Stimulated activated CD4-positive, alpha-beta T cell treated with anti-CD3 and anti-CD28 coated beads, Interleukin-2, amount 100 ng/mL, for 48 hours (primary cell): ENCODE measurements at places on chromosomes 2 and 18.

- no peak for DNase-seq
These were observed 141.6 kb downstream of the DHRS9 start for GRCh38 chr2:169210917-169211316.

DNA sequence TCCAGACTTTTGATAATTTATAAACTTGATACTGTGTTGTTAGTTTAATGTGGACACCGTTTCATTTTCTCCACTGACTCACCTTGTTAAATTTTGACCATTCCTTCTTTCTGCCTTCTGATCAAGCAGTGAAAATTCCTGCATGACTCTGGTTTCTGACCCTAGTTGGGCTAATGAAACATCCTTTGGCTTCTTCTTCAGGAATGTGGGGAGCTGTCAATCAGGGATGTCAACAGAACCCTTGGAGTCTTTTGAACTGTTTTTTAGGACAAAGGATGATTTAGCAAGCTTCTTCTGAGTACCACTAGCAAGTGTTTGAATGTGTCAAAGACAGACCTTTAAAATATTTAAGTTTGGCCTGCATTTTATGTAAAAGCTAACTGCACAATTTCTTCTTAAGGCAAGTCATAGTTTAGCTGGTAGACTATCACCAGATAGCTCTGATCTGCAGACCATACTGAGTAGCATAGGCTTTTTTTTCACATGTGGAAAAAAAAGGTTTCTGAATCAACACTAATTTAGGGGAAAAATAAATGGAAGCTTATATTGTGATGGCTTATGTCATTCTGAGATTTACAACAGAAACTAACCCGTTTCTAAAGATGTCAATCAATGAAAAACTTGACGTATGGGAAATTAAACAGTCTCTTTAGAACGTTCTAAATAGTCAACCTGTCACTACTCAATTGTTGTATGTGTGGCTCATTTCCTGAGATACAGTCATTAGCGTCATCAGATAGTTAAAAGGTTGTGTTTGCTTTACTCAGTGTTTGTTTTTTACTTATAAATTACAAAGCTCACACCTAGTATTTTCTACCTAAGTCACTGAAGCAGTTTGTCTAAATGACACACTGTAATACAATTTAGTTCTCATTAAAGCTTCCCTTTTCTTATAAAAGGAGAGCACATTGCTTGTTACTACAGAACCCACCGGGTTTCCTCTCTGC lies 311.4 kb downstream of the PTPRM start:
- no peak for DNase-seq

- DNase-seq = no peak
These were observed 150.7 kb upstream of the MGAT5 start for GRCh38 chr2:134103196-134103595.

DNA sequence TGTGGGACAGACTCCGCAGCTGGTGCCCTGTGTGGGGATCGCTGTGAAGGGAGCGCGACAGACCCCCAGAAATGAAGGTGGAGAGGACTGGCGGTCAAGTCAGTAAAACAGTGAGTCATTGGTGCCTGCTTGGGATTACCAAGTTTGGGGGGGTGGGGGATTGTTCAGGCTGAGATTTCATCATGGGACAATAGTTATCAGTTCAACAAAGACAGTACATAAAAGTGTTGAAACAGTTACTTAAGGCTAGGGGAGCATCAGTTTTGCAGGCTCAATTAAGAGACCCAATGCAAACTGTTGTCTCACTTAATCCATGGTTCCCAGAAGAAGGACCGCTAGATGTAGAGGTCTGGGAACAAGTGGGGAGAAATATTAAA lies 42.4 kb upstream of the PDK1 start:
- no peak for DNase-seq

GRCh38 chr2:148527488-148528340 lies 116.8 kb upstream of the EPC2 start:
- DNase-seq = no peak

- no peak for DNase-seq
These were observed 227.6 kb upstream of the PARD3B start for GRCh38 chr2:204317640-204318039.
